ENCODE measurements at places on chromosomes 4 and X. TPM values are rescaled to one million over a fixed set of nuclear protein-coding genes. Genes with fewer than 3 reads are reported as not detected.

Gene GUCY1A1
- not detected for total RNA-seq

Gene C4orf50
- total RNA-seq, result 0.27 TPM

Gene ANOS1
- total RNA-seq, result not detected

Gene HMX1
- not detected for total RNA-seq

Gene NLGN4X
- 0.12 TPM for total RNA-seq

Gene EXOC1L
- total RNA-seq, result not detected

Gene CASK
- 32.4 TPM for total RNA-seq

All from activated CD4-positive, alpha-beta T cell treated with anti-CD3 and anti-CD28 coated beads, Interleukin-2, amount 10 ng/mL, durations not matched to agents 7 days and 5 days (primary cell).